Heart right ventricle (tissue), 16 donors: ENCODE measurements at places on chromosomes 1 and 21.
A peak's percentile ranks its signal among the peaks of the same experiment; 100 is the strongest.

- no peak for DNase-seq
These were observed 135.1 kb downstream of the RPS6KC1 start for GRCh38 chr1:213186168-213186567.

DNA sequence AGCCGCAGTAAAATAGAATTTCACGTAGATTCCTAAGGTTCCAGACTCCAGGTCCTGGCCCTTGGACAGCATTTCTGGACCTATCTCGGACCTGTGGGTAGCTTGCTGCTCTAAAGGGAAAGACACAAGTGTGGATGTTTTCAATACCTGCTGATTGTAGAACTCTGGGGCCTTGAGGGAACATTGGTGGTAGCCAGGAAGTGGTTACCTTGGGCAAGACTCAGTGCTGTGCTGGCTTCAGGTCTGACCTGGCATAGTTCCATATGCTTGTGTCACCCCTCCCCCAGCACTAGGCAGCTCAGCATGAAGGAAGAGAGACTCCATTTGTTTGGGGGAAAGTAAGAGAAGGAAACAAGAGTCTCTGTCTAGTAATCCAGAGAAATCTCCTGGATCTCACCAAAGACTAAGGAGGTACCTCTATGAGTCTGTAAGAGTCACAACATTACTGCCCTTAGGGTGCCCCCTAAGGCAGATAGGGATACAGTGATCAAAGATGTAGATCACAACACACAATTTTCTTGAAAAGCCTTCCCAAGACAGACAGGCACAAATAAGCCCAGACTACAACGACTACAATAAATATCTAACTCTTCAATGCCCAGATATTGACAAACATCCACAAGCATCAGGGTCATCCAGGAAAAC is 398.8 kb downstream of the TGFB2 start:
- no peak for DNase-seq

DNA sequence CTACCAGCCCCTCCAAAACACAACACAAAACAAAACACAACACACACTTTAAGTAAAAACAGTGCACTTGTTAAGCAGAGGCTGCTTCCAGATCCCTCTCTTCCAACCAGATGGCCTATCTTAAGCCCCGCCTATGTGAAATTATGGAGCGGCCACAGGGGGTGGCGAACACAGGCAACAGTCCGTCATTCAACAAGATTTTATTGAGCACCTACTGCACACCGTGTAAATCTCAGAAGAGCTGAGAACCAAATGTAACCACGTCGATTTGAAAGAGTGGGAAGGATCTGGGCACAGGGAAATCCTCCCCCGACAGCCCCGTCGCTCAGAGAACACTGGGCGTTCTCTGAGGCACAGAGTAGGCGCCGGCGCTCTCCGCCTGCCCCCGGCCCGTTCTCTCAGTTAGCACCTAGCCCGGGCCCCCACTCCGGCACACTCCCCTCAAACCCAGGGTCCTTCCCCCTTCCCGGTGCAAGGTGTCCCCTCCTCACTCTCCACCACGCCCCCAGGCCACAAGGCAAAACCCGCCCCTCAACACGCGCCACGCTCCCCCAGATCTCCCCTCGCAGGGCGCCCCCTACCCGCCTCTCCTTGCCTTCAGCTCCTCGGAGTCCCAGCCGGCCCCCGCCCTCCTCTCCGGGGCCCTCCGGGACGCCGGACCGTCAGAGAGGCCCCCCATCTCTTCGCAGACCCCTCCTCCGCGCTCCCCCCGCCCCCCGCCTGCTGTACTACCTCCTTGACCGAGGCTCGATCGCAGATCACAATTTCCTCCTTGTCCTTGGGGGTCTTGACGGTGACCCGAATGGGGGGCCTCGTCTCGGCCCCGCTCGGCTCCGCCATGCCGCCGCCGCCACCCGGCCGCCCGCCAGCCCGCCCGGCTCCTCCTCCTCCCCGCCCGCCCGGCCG is 483 bp downstream of the UBQLN4 start:
- DNase-seq = peak; percentile 65

DNA sequence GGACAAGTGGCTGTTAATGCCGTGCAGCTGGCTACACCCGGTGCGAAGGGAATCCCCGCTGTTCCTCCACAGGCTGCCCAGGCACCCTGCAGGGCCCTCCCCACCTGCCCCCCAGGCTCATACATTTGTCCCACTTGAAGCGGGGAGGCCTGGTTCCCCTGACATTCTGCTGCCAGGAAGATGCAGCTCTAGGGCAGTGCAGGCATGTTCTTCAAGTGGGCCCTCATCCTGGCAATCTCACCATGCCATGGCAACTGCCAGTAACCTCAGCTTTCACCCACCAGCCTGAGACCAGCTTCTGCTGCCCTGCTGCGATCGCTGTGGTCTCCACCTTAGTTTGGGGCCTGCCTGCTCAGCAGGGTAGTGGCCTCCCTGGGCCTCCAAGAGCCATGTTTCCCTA is 151.9 kb upstream of the COL6A1 start:
- DNase-seq = no peak

DNA sequence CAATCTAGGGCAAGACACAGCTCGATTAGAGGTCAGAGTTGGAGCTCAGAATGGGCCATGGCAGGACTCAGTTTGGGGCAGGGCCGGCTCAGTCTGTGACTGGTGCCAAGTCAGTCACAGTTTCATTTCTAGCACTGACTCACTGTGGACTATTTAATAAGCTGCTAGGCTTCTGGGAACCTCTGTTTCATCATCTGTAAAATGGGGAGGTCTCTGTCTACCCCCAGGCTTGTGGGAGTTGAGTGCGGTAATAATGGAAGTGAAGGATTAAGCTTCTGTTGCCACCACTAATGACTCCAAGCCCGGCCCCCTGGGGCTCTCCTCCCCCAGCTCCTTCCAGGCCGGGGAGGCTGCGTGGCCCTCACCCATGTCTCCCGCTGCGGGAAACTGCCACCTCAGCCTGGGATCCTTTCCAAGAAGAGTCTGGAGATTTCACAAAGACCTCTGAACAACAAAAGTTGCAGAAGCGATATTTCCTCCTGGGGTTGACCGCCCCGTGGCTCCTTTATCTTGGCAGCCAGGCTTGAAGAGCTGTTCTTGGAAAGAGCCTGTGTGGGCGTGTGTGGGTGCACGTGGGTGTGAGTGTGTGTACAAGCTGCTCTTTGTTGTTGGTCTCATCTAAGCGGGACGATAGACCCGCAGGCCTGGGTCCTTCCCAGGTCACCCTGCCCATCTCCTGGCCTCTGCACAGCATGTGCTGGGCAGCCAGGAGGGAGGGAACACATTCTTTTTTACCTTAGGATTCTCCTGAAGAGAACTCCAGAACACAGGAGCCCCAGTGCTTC is 29.1 kb downstream of the KNCN start:
- DNase-seq = no peak

GRCh38 chr1:112247961-112248360 is 148.1 kb upstream of the CTTNBP2NL start:
- peak; percentile 20 for DNase-seq

- DNase-seq = no peak
These were observed 156.5 kb upstream of the ZNF648 start for GRCh38 chr1:182217967-182218366.
